ENCODE measurements at places on chromosomes 16 and 17.

GRCh38 chr17:46194393-46195216, 1.4 kb upstream of the KANSL1 start:
- peak; percentile 54 for DNase-seq

GRCh38 chr16:67430977-67431774, at the start of gene HSD11B2:
HSD11B2 (plus strand) TSS chr16:67431121; CDS start chr16:67431249, 128 bp downstream.
- DNase-seq: peak; percentile 62

GRCh38 chr17:13638855-13639458, 37.2 kb upstream of the HS3ST3A1 start:
- no peak for DNase-seq

DNA sequence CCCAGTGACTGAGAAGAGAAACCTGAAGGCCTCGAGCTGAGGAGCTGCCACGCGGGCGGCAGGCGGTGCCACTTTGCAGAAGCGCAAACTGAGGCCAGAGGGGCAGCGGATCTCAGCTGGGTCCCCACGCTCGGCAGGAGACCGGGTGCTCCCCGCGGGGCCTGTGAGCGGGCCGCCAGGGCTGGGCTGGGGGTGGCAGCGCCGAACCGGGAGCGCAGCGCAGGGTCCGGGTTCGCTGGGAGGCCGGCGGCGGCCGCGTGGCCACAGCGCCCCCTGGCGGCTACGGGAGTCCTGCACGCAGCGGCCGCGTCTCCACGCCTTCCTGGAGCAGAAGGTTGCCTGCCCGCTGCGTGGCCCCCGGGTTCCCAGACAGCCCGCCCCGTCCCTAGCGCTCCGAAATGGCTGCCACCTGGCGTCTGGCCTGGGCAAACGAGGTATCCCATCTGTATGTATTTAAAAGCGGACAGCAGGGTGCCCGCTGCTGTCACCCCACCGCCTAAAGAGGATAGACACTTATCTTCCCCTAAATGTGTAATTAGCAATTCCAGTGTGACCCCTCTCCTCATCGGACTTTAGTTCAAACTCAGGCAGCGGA, 96.1 kb upstream of the CDH5 start:
- peak; percentile 77 for DNase-seq

DNA sequence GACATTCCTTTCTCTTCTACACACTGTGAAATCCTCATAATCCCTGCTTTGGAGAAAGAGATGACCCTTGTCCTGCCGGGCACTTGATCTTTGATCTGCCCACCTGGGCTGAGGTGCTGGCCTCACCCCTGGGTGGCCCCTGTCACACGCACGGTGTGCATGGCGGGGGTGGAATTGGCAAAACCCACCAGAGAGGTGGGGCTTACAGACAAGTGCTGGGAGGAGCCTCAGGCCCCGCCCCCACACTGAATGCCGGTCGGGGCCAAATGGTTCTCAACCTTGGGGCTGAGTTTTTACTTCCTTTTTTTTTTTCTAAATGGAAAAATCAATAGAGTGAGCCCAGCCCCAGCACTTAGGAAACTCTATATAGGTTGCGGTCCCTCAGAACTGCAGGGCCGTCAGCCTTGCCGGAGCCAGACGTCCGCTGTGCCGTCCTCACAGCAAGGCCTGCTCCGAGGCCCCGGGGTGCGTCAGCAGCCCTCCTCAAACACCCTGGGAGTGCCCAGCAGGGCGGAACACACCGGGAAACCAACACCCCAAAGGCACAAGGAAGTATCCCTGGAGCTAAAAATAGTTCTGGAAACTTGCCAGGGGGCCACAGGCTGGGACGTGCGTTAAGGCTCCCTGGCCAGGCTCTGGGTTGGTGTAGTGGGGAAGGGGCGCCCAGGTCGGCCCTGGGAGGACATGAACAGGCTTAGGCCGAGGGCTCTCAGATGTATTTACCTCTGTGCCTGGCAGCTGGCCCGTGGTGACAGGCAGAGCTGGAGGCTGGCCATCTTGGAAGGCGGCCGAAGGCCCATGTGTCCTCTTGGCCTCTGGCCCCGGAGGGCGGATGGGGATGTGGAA, 11.0 kb downstream of the GPRC5C start:
- peak; percentile 62 for DNase-seq

GRCh38 chr17:70642059-70642458, 472.7 kb downstream of the KCNJ2 start:
- DNase-seq: no peak
